Caco-2 (cell line): ENCODE measurements at places on chromosomes 11 and 22. TPM values are rescaled to one million over a fixed set of nuclear protein-coding genes. Genes with fewer than 3 reads are reported as not detected.

CHRM1 gene
- not detected in 2 replicates for total RNA-seq

ACP2 gene
- 44.7 and 48.2 TPM in 2 replicates for total RNA-seq

GRCh38 chr11:45301537-45302246, 15.6 kb upstream of the SYT13 start:
- H3K27ac ChIP-seq, result no peak overlapping the region
- H3K4me1 ChIP-seq, result no peaks in the 10 kb centered on the region
- DNase-seq, result no peak
- H3K27me3 ChIP-seq, result no peaks in the 10 kb centered on the region
- H3K4me3 ChIP-seq, result no peak overlapping the region

GRCh38 chr11:79344753-79345294, 96.0 kb downstream of the TENM4 start:
- no peak for DNase-seq
- no peaks in the 10 kb centered on the region for H3K36me3 ChIP-seq
- H3K4me3 ChIP-seq, result no peak overlapping the region
- no peak overlapping the region for H3K27ac ChIP-seq
- no peaks in the 10 kb centered on the region for H3K4me1 ChIP-seq

- H3K36me3 ChIP-seq, result no peaks in the 10 kb centered on the region
- no peaks in the 10 kb centered on the region for H3K27me3 ChIP-seq
- no peak overlapping the region for H3K27ac ChIP-seq
- H3K4me3 ChIP-seq, result no peak overlapping the region
Measured at GRCh38 chr11:33452836-33453624, 195.8 kb downstream of the HIPK3 start.

SCGB1D4 gene
- total RNA-seq, result not detected in 2 replicates

DNA sequence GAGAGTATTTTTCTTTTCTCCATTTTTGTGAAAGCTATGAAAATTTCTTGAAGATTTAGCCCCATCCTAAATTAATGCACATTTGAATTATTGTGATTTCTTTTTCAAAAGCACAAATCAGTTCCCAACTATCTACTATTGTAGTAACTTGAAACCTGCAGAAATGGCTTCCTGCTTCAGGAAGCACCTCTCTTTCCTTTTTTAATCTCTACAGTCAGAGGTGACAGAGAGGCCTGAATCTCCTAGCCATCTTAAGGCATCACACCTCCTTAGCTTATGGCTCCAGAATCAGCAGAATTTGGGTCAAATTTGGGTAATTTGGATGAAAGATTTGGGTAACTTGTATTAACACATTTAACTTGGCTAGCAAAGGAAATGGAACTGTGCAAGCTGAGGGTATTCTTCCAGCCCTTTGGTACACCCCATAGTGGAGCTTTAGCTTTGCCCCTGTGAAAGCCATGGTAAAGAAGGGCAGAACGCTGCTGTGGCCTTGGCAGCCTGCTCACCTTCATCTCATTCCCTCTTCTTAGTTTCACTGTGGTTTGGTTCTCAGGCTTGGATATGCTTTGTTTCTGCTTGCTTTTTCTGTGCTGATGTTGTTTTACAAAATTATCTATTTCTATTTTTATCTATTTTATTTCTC, 16.2 kb downstream of the TBCEL start:
- 0 out of 2 replicates have a peak, but pooled peaks cover 1% of the 10 kb centered on the region for H3K36me3 ChIP-seq
- peaks cover 17% of the 10 kb centered on the region for H3K4me1 ChIP-seq
- DNase-seq, result no peak
- no peak overlapping the region for H3K27ac ChIP-seq
- no peak overlapping the region for H3K4me3 ChIP-seq
